ENCODE measurements at places on chromosomes 2 and 18.

DNA sequence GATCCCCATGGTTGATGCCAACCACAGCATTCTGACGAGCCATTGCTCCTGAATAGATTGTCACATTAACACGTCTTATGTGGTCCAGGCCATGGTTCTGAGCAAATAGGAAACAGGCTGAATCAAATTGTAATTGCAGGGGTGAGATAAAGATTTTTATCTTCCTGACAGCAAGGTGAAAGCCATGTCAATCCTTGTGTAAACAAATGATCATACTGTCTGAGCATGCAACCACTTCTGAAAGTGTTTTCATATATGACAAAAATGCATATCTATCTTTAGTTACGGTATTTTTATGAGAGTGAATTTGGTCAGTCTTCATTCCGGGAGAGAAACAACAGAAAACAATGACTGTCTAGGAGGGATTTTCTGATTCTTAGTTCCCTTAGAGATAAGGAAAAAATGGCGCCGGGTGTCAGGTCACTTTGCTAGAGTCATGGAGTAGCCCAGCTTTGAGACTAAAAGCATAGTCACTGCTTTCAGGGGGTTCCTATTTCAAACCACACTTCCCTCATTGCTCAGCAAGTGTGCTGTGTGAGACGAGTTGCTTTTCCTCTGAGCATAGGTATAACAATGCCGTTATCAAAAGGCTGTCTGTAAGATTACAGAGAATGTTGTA lies 958.9 kb downstream of the DCDC2C start:
- DNase-seq: no peak

- peak; percentile 81 for DNase-seq
Measured at GRCh38 chr2:240143801-240144648, 3.6 kb upstream of the OTOS start.

DNA sequence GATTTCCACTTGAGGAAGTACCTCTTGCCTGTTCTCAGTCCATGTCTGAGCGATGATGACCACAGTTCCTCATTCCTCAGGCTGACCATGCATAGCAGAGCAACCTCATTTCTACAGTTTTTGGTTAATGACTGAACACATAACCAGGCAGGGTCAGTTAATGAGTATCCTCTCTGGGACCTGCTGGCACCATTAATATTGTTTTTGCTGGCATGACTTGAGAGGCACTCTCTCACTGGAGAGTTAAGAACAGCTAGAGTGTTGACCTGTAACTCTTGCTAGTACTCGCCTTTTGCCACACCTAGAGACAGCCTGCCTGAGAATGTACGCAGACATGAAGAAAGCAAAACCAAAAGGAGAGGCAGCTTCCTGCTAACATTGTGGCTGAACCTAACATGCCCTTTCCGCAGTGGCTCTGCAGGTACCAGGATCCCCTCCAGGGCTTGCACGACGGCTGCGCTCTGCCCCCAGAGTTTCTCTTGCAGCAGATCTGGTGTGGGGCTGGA lies 23.9 kb downstream of the PECR start:
- peak; percentile 55 for DNase-seq

- DNase-seq: no peak
Measured at GRCh38 chr2:190563646-190564045, 29.1 kb upstream of the NEMP2 start.

DNA sequence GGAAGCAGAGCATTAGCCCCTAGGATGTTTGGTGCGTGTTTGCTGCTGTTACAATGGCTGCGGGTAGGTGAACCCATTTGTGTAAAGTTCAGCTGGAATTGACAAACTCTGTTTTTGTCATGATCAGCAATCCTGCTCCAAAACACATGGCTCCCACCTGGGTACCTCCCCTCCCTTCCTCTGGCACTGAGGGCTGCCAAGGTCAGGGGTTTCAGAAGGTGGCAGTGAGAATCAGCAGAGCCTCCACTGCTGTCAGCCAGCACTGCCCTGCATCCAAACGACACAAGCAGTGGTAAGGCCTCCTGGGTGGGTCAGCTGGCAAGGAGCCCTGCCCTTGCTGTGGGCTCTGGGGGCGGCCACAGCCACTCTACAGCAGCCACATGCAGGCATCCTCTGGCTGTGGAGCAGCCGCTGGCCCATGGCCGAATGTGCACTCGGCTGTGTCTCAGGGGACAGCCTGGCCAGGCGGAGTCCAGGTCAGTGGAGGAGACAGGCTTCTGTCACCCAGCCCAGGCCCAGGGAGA lies 32.8 kb upstream of the LDLRAD4 start:
- DNase-seq: no peak

DNA sequence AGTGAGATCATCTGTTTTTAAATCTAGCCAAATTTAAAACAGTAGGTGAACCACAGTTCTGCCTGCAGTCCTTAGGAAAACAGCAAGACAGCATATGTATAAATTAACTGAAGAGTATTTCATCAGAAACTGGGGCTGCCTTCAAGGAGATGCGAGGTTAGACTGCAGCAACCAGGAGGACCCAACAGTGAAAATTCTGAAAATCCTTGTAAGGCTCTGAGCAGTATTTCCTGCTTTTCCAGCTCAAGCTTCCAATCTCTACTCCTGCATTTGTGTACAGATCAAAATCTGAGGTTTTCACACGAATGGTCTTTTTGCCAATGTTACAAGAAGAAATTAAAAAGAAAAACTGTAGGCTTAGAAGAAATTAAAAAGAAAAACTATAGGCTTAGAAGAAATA lies 43.7 kb downstream of the CERKL start:
- no peak for DNase-seq

DNA sequence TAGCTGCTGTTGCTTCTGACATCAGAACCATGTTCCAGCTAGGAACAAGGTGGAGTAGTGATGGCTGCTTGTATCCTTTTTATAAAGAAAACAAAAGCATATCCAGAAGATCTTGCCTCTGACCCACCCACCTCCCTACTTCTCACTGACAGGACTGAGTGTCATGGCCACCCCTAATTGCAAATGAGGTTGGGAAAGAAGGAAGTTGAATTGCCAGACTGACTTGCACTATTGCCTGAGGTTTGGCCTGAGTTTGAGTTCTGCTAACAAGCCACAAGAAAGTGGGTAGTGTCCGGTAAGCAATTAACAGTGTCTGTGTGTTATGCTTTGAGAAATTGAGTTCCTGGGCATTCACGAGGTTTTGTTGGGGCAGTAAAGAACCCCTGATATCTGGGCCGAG lies 22.8 kb downstream of the SGPP2 start:
- no peak for DNase-seq

DNA sequence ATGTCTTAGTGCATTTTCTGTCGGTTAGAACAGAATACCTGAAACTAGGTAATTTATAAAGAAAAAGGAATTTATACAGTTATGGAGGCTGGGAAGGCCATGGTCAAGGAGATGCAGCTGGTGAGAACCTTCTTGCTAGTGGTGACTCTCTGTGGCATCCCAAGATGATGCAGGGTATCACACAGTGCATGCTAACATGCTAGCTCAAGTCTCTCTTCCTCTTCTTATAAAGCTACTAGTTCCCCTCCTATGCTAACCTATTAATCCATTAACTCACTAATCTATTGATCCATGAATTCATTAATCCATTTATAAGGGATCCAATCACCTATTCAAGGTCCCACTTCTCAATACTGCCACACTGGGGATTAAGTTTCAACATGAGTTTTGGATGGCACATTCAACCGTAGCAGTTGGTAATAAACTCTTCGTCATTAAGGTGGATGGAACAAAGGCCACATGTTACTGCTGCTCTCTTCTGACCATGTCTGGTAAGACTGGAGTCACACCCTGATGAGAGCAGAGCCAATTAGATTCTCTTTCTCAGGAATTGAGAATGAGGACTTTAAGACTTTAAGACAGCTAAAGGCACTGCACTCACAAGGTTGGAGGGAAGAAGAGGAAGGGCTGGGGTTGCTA lies 211.6 kb upstream of the SMAD7 start:
- no peak for DNase-seq

DNA sequence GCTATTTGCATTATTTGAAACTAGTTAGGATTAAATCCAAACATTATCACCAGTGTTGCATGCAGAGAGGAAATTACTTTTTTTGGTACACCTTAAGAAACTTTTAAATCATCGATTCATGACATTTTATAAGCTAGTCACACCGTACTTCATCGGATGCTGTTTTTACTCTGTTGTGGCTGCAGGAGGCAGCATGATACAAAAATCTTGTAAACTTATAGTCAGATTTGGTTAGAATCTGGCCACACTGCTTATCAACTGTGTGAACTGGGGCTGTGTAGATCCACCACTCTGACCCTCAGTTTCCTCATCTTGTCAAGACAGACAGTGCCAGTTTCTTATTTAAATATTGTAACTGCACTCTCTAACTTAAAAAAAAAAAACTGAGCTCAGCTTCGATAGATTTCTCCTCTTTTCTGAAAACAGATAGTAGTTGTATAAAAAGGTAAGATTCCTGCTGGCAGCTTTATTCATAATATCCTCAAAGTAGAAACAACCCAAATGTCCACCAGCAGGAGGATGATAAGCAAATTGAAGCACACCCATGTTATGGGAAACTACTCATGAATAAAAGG lies 77.8 kb downstream of the RAPGEF4 start:
- DNase-seq: no peak

DNA sequence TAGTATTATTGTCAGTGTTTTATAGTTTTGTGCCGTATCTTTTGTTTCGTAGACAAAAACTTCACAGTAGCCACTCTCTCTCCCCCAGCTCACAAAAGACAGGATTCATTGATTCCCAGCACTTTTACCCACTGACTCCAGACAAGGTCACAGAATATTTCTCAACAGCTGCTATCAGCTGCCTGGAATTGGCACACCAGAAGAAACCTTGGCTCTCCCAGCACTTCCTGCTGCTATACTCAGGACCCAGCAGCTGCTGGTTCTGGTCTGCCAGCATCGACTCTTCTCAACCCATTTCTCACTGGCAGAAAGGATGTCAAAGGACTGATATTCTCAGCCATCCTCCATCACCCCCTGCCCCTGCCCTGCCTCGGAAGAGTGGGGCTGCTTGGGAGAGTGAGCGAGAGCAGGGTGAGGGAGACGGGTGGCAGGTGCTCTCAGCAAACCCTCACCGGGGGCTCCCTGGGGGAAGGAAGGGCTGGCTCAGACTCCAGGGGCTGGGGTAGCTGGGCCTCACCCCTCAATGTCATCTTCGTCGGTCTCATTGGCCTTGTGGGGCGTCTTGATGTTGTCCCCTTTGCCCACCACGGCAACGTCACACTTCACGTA lies 6.1 kb upstream of the OTOF start:
- no peak for DNase-seq

DNA sequence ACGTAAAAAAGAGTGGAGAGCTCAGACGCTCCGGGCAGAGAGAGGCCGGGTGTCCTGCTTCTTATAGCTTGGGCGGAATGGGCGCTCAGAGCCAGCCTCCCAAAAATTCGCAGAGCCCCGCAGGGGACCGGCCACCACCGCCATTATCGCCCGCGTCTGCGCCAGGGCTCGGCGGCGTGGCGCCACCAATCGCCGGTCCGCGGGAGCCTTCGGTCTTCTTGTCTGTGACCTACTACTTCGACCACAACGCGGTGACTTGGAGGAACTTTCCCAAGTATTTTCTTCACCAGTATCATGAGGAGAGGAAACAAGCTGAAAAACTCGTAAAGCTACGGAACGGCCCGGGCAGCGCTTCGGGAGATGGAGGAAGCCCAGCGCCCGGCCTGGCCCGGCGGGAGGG lies 1138.1 kb upstream of the CHAC2 start:
- DNase-seq: no peak

GRCh38 chr2:147100406-147101035 lies 744.3 kb upstream of the ACVR2A start:
- DNase-seq: no peak
